ENCODE measurements at places on chromosomes 12 and 14. TPM values are rescaled to one million over a fixed set of nuclear protein-coding genes. Genes with fewer than 3 reads are reported as not detected.
A peak's percentile ranks its signal among the peaks of the same experiment; 100 is the strongest.

GRCh38 chr14:74860899-74861733 is 14.8 kb downstream of the PROX2 start:
- peak; percentile 75 for DNase-seq

DNA sequence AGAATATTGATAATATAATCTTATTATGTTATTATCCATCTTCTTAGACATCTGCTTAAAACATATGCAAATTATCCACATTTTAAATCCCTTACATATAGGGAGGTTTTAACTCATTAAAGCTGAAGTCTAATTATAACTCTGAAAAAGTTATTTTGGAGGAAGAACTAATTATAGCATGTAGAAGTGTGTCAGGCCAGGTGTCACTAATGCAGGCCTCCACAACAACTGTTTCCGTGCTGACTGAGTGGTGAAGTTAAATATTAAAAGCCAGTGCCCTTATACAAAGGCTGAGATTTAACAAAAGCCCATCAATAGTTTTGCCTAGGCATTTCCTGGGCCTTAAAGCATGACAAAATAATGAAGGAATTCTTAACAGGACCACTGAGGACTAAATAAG is 157.4 kb downstream of the LRRK2 start:
- no peak for DNase-seq

DNA sequence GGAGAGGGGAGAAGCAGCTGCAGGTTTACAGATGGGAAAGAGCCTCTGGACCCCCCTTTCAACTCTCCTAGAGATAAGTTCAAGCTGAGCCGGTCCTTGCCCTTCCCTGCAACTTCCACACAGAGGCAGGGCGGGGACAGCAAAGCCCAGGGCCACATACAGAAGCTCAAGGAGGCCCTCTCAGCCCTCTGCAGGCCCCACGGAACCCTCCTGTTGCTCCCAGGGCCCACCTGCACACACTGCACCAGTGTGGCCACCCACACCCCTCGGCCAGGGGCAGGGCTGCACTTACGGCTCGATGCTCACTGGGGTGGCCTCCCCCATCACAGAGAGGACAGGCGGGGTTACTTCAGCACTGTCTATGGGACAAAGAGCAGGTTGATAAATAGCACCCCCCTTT is 13.0 kb upstream of the PNMA1 start:
- no peak for DNase-seq

The HOXC12 gene
- not detected for total RNA-seq

DNA sequence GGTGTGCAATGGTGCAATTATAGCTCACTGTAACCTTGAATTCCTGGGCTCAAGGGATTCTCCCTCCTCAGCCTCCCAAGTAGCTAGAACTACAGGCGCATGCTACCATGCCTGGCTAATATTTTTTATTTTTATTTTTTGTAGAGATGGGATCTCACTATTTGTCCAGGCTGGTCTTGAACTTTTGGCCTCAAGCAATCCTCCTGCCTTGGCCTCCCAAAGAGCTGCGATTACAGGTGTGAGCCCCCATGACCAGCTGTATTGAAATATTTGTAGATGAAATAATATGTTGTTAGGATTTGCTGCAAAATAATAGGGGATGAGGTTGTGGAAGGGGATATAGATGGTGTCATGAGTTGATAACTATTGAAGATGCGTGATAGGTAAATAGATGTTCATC is 4.9 kb downstream of the KLHL28 start:
- DNase-seq: no peak

DNA sequence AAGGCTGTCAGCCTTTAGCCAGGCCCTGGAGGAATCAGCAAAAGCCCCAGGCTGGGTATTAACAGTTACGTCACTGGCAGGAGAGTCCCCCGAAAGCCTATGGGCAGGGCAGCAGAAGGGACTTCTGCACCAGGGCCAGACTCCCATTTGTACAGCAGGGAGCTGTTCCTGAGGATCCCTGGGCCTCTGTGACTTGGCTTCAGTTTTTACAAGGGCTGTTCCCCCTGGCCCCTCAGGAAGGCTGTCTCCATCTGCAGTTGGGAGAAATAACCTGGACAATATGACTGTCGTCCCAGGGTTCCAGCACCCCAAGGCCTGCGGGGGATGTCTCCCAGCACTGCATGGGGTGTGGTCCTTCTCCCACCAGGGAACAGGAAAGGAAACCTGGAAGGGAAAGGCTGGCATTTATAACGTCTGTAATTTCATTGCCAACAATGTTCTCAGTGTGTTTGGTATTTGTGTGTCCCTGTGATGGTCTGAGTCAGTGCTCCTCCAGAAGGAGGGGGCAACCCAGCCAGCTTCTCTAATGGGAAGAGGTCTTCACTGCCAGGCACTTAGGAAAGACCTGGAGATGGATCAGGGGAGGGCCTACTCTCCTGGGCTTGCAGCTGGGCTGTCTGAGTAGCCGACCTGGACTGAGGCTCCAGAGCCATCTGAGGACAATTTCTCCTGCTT is 42.4 kb downstream of the ERH start:
- DNase-seq: peak; percentile 67

DNA sequence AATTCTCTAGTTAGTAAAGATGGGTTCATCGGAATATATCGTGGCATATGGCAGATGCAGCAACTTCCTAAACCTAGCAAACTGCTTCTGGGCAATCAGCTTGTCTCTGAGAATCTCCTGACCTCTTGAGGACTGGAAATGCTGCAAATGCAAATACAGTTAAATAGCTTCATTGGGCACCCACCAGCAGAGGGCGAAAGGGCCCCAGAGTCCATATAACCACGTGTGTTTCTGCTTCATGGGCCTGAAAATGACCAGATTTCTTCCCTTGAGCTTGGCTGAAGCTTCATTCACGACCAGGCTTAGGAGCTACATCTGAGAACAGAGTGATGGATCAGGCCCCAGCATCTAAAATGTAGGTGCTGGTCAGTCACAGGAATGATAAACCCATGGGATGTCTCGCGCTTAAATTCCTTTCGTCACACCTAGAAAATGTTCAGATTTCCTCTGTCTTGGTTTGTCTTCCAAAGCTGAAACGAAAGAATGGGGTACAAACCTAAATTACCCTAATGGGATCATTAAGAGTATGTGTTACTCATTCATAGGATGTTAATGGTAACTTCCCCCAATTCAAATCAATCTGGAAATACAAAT is 1482.5 kb upstream of the TMEM132C start:
- peak; percentile 65 for DNase-seq

GRCh38 chr14:104207142-104208014 is 69.0 kb downstream of the KIF26A start:
- no peak for DNase-seq

The CLEC4A gene
- total RNA-seq: not detected

The MYG1 gene
- 108 TPM for total RNA-seq

DNA sequence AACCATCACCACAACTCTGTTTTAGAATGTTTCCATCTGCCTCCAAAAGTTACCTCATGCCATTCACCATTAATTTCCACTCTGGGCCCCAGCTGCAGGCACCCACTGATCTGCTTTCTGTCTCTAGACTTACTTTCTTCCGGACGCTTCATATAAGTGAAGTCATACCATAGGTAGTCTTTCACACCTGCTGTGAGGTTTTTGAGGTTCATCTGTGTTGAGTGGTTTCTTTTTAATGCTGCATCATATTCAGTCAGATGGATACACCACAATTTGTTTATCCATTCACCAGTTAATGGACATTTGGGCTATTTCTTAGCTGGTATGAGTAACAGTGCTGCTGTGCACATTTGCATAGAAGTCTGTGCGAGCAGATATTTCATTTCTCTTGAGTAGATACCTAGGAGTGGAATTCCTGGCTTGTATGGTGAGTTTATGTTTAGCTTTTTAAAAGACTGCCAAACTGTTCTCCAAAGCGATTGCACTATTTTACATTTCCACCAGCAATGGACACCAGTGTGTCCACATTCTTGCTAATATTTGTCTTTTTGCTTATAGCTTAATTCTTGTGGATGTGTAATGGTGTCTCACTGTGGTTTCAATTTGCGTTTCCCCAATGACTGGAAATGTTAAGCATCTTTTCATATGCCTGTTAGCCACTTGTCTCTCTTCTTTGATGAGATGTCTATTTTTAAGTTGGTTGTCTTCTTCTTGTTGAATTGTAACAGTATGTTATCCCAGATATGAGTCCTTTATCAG is 48.3 kb downstream of the ZFYVE21 start:
- DNase-seq: no peak

GRCh38 chr12:106030210-106031071 is 108.3 kb downstream of the NUAK1 start:
- DNase-seq: peak; percentile 98

The TMEM132C gene
- total RNA-seq: not detected

DNA sequence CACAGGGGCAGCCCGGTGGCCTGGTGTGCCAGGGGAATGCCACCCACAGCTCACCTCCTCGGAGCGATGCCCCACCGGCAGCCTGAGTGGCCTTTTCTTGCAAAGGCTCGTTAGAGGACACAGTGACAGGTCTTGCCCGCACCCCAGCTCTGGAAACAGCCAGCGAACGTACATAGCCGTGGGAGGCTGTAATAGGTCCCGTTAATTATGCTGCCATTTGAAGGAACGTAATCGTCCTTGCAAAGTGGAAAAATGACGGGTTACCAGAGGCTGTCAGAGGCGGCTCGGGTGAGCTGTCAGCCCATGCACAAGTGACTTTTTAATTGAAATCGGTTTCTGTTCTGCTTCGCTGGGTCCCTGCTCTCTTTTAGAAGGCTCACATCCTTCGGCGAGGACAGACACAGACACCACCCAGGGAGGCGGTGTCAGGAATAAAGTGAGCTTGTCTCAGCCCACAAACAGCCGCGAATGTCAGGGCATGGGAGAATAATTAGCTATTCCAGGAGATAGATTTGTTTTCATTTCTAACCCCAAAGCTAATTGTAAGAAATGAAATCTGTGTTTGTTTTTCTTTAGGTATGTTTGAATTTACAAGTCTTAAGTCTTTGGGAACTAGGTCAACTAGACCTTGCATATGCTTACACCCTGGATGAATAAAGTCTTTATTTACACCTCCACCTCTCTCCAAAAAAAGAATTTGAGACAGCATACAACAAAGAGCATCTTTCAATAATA is 77.2 kb upstream of the RFLNA start:
- DNase-seq: no peak

GRCh38 chr14:58077621-58078020 is 74.4 kb downstream of the ARMH4 start:
- DNase-seq: peak; percentile 46

GRCh38 chr12:105977652-105978051 is 161.1 kb downstream of the NUAK1 start:
- peak; percentile 40 for DNase-seq

GRCh38 chr12:33111850-33112249 is 215.3 kb upstream of the PKP2 start:
- DNase-seq: no peak

The KRT75 gene
- not detected for total RNA-seq

- DNase-seq: peak; percentile 62
These were observed 387.9 kb downstream of the DAD1 start for GRCh38 chr14:22200977-22201605.

The AQP6 gene
- not detected for total RNA-seq

DNA sequence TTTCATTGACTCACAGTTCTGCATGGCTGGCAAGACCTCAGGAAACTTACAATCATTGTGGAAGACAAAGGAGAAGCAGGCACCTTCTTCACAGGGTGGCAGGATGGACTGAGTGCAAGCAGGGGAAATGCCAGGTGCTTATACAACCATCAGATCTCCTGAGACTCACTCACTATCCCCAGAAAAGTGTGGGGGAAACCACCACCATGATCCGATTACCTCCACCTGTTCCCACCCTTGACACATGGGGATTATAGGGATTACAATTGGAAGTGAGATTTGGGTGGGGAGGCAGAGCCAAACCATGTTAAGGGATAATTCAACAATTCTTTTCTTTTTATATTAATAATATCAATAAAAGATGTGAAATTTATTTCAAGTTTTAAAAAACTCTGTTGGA is 34.1 kb downstream of the CNTN1 start:
- DNase-seq: no peak

DNA sequence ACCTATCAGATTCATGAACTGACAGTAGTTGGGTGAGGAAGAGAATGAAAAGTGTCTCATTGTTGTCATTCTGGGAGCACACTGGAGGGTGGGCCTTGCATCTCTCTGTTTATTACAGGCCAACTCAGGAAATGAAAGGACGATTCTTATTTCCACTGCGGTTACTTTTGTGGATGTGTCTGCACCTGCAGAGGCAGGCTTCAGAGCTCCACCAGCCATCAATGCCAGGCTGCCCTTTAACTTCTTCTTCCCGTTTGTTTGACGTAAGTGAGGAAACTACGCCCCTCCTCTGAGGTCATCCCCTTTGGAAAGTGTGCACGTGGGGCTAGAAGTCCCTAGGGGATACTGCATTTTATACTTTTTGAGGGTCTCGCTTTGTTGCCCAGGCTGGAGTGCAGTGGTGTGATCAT is 33.7 kb downstream of the TCTN1 start:
- DNase-seq: no peak

DNA sequence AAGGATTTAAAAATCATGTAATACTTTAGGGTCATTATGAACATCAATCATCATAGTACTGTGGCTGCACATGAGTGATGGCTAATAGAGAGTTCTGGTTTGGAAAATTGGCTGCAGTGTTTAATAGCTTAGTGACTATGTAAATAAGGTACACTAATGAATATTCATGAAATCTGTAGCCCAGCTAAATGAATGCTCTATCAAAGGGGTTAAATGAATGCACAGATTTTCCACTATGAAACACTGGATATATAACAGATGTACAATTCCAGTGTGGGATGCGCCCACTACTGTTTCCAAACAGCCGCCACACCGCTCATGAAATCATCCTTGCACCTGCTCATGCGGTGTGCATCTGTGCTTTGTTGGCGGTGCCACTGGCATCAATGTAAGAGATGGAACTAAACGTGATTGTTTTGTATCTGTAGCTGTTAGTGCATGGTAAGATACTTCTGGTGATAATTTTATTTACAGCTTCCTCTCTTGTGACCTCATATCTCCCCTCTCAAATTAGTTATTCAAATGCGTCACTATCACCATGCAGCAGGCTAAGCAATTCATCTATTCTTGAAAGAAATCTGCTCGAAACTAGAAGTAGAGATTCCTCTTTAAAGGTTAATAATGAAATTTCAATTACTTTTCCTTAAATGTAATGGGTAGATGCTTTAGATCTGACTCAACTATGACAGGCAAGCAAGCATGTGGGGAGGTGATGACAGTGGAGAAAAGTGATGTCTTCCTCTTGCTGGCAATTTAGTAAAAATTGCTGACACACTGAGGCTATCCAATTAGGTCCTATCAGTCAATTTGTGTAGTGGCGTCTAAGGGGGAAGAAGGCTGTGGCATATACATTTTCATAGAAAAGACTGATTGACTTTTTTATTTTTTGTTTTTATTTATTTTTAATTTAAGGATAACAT is 433.6 kb downstream of the AEBP2 start:
- DNase-seq: no peak

The KCNH3 gene
- 5.2 TPM for total RNA-seq

The RERGL gene
- not detected for total RNA-seq

The C12orf42 gene
- 0.07 TPM for total RNA-seq

GRCh38 chr14:101808020-101808641 is 46.6 kb downstream of the PPP2R5C start:
- DNase-seq: peak; percentile 46

DNA sequence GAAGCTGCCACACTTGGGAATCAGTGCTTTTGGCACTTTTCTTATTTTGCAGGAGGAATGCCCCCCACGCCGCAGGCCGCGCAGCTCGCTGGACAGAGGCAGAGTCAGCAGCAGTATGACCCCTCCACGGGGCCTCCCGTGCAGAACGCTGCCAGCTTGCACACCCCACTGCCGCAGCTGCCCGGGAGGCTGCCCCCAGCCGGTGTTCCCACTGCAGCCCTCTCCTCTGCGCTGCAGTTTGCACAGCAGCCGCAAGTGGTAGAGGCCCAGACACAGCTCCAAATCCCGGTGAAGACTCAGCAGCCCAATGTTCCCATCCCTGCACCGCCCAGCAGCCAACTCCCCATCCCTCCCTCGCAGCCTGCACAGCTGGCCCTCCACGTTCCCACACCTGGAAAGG is 32.3 kb downstream of the EP400 start:
- no peak for DNase-seq

The GPR137C gene
- total RNA-seq: 0.20 TPM

Measured in HT1080 (cell line).